ENCODE measurements at places on chromosomes 3 and 15. TPM values are rescaled to one million over a fixed set of nuclear protein-coding genes. Genes with fewer than 3 reads are reported as not detected.

The GALNT15 gene
- total RNA-seq: not detected

GRCh38 chr3:159266779-159267178, 464.9 kb downstream of the MFSD1 start:
- H3K4me1 ChIP-seq: no peaks in the 10 kb centered on the region
- DNase-seq: peak; percentile 82
- no peaks in the 10 kb centered on the region for H3K36me3 ChIP-seq

DNA sequence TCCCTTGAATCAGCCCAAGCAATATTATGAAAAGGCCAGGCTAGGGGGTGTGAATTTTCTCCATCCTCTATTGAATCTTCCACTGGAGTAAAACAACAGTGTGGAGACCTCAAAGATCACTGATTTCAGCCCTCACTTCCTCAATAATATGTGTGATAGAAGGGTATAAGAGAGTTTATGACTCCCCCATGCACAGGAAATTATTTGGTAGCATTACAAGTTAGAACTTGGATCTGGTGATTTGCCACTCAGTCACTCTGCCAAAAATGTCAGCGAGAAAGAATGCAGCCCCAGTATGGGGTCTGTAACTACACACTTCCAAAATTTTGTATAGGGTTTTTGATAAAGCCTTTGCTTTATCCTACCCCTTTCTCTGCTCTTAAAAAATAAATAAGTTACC, 81.0 kb upstream of the KCNMB2 start:
- no peak for DNase-seq
- H3K36me3 ChIP-seq: no peaks in the 10 kb centered on the region
- H3K4me3 ChIP-seq: no peak overlapping the region
- no peak overlapping the region for H3K27ac ChIP-seq
- H3K4me1 ChIP-seq: no peaks in the 10 kb centered on the region
- peaks cover 38% of the 10 kb centered on the region for H3K27me3 ChIP-seq

- no peak overlapping the region for H3K4me3 ChIP-seq
- H3K27ac ChIP-seq: no peak overlapping the region
- H3K36me3 ChIP-seq: peaks cover 65% of the 10 kb centered on the region
- H3K4me1 ChIP-seq: peaks cover 30% of the 10 kb centered on the region
- DNase-seq: peak; percentile 64
Observed at GRCh38 chr3:30676424-30677346, 70.3 kb downstream of the TGFBR2 start.

The CDCP1 gene
- total RNA-seq: 124 TPM

- peak overlapping the region; percentile 59 for H3K4me3 ChIP-seq
- H3K4me1 ChIP-seq: peaks cover 46% of the 10 kb centered on the region
Observed at GRCh38 chr3:196219970-196220311, 3.6 kb downstream of the SLC51A start.

The RTP1 gene
- not detected for total RNA-seq

DNA sequence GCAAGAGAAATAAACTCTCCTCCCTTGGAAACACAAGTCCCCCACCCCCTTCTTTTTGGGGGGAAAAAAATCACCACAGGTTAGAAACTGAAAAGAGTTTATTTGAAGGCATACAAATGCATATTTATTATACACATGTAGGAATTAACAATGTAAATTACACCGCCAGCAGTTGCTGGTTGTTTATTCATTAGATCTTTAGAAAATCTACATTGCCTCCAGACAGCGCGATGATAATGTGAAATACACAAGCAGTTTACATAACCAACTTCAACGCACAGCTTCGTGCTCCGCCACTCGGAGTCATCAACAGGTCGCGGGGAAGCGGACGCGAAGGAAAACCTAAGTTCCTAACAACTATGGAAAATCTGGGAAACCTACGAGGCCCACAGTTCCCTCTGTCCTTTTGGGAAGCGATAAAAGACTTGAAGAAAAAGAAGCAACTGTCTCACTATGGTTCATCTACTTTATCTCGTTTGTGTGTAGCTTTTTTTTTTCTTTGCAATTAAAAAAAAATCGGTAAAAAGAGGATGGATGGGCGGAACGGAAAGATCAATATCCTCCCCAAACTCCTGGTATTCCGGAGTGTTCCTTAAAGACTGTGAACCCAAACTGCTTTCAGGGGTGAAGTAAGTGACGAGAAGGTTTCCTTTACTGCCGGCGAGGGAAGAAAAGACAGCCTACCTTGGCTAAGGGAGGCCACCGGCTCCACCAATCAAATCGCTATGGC, 8.4 kb upstream of the FOXB1 start:
- H3K27ac ChIP-seq: no peak overlapping the region
- H3K36me3 ChIP-seq: no peaks in the 10 kb centered on the region
- no peak for DNase-seq
- H3K4me1 ChIP-seq: peaks cover 5% of the 10 kb centered on the region
- peaks cover 91% of the 10 kb centered on the region for H3K27me3 ChIP-seq

- no peak overlapping the region for H3K27ac ChIP-seq
- peaks cover 9% of the 10 kb centered on the region for H3K4me1 ChIP-seq
- peaks cover 4% of the 10 kb centered on the region for H3K27me3 ChIP-seq
- no peak overlapping the region for H3K4me3 ChIP-seq
Observed at GRCh38 chr3:123678108-123678511, 93.3 kb upstream of the HACD2 start.

- DNase-seq: no peak
- no peaks in the 10 kb centered on the region for H3K36me3 ChIP-seq
- H3K27ac ChIP-seq: no peak overlapping the region
- no peak overlapping the region for H3K4me3 ChIP-seq
Observed at GRCh38 chr3:171548917-171549316, 88.7 kb upstream of the TNIK start.
